ENCODE measurements at places on chromosomes 2 and 18.
A peak's percentile ranks its signal among the peaks of the same experiment; 100 is the strongest.

DNA sequence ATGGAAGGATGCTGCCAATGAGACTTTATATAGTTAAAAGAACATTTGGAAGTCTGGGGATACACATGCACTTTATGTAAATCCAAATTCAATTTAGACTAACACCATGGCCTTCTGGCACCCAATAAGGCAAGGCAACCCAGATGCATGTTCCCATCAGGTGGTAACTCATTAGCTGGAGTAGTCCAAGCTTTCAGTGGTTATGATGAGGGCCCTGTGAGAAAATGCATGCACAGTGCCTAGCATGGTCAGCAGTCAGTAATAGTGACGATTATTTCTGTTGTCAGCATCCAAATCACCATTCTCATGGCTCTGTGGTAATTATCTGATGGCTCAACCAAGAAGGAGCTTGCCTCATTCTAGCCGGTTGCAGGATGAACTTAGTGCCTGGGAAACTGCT, 70.3 kb upstream of the CTLA4 start:
- DNase-seq = no peak

DNA sequence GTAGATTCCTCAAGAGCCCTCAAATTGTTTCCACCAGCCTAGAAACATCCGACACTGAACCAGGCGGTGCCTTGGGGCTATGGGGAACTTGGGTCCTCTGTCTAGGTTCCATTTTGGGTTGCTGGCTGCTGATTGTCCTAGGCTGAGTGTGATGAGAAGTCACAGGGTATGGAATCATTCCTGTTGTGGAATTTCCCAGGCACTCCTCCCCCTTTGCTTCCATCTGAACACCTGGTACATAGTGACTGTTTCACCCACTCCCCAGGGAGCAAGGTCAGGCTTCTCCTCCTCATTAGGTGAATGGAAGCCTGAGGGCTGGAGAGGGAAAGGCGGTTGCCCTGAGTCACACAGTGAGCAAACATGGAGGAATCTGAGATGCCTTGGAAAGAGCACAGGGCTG, 4.5 kb downstream of the KIF3C start:
- peak; percentile 97 for DNase-seq

GRCh38 chr2:105085525-105085924, 47.7 kb downstream of the MRPS9 start:
- no peak for DNase-seq

DNA sequence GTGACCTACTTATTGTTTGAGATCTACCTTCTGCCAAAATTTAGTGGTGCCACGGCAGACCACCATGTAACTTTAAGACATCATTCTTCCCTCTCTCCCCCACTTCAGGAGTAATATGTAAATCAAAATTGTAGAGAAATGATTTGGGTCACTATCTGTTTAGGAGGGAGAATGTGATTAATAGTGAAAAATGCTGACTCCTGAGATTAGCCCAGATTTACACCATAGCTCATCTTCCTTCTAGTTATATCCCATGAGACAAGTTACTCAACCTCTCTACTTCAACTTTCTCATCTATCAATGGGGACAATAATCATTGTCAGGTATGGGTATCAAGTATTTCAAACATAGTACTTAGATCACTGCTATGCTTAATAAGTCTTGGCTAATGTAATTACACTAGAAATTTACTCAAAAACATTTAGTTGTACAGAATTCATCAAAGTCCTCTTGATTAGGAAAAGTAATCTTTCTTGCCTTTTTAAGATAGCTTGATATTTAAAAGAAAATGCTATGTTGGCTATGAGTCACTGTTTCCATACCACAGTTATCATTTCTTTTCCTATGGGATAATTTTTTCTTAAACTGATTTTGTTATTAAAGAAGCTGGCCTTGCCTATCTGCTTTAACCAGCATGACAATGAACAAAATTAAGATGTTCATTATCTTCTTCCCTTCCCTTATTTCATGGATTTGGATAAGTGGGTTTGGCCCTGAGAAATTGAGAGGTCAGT, 1038.9 kb upstream of the ZEB2 start:
- no peak for DNase-seq

DNA sequence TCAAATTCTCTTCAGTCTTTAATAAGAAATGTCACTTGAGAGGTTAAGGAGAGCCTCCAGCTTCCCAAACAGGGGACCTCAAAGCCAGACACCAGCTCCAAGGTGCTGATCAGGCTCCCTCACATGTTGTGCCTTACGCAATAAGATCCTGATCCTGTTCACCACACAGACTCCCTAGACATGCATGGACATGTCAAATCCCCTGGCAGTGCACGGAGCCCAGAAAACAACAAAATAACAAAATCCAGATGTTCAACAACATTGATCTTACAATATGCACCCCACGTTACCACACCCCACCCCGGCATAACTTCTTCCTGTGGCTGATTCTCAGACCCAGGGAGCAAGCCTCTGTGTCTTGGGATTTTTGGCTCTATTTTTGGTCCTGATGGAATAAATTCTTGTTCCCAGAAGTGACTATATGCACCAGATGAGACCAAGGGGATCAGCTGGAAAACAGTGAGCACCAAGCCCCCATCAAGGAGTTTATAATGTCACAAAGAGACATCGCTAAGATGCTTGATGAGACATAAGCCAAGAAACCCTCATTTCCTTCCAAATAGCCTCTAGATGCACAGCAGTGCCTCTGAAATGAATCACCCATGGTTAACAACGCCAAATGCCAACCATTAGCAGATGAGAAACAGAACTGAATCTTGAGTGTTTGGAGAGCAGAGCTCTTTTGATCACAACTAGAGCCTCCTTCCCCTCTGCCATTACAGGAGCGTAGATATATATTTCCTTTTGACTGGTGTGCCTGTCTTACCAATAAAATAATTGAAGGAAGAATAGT, 198.2 kb downstream of the PRKCE start:
- DNase-seq = no peak

DNA sequence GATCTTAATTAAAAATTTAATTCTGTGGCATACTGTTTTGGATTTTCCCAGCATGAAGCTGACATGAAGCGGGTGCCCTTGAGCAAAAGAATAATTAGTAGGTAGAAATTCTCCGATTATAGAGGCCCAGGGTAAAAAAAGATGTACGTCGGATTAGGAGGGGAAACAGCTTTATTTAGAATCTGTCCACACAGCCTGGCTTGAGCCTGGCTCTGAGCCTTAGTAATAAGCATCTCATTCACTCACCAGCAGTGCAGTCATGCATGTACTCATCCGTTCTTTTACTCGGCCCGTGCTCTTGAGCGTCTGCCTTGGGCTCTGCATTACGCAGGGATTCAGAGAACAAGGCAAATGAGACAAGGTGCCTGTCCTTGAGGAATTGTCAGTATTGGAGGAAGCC, 219.3 kb downstream of the AGAP1 start:
- DNase-seq = no peak

GRCh38 chr2:238943338-238944067, 95.6 kb downstream of the TWIST2 start:
- no peak for DNase-seq
